NCI-H460 (cell line): ENCODE measurements at places on chromosomes 1 and 21. TPM values are rescaled to one million over a fixed set of nuclear protein-coding genes. Genes with fewer than 3 reads are reported as not detected.

- DNase-seq: no peak
Measured at GRCh38 chr1:21829294-21829693, 17.2 kb downstream of the LDLRAD2 start.

The MIXL1 gene
- total RNA-seq: not detected in 2 replicates

GRCh38 chr1:225431081-225431863, 3.4 kb upstream of the LBR start:
- no peak for DNase-seq

- no peak for DNase-seq
Measured at GRCh38 chr1:97271916-97272788, 550.6 kb downstream of the PTBP2 start.

DNA sequence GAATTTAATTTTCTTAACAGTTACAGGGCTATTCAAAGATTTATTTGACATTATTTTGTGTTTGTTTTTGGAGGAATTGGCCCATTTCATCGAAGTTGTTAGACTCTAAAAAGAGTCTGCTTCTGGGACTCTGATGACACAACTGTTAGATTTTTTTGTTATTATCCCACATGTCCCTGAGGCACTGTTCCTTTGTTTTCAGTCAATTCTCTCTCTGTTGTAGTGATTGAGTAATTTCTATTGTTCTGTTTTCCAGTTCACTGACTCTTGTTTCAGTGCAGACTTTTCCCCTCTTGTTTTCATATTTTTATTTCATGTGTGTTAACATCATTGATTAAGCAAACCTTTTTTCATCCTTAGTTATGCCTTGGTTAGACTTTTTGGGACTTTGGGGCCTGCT, 325.0 kb downstream of the ZNF326 start:
- no peak for DNase-seq

DNA sequence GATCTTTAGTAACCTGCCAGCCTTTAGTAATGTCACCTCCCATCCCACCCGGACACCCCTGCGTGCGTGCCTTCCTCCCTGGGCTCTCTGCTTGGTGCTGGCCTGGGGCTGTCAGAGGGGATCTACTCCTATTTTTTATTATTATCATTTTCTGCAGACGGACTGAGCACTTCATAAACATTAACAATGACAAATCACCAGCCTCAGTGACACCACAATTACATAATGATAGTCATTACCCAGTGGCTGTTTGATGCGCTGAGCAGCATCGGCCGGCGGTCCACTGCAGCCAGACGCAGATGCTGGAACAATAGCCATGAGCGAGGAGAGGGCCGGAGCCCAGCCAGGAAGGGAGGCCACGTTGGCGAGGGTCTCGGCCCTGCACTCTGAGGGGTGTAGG, 309.3 kb upstream of the AJAP1 start:
- DNase-seq: no peak

- DNase-seq: no peak
Measured at GRCh38 chr21:29302359-29302875, 3.7 kb downstream of the BACH1 start.

The APCS gene
- not detected in 2 replicates for total RNA-seq

- DNase-seq: no peak
Measured at GRCh38 chr1:157773493-157774350, 3.2 kb downstream of the FCRL2 start.

- DNase-seq: no peak
Measured at GRCh38 chr1:15207031-15207828, 39.8 kb upstream of the FHAD1 start.

DNA sequence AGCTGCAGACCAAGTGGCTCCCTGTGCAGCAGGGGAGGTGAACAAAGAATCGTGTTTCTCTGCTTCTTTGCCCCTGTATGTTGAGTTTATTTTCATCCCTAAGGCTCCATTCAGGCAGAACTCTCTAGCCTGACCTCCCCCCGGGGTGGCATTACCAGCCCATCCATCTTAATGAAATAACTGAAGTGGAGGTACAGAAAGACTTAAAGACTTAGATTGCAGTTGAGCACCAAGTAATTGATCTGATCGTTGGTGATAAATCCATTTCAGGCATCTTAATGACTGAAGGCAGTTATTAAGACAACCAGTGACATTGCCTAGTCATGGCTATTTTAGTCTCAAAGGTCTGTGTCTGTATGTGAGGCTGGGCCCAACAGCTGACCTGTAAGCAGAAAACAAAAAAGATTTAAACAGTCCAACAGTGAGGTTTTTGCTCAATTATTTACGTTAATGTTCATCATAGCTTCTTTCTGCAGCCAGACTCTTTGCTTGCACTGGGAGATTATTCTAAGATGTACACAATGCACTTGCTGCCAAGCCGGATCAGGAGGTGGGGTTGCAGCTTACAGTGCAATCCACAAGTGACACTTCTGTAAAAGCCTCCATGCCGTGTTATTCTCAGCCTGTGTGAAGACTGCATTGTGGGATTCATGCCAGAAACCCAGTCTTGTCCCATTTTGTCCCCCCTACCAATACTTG, 363.0 kb upstream of the DUSP10 start:
- DNase-seq: no peak

DNA sequence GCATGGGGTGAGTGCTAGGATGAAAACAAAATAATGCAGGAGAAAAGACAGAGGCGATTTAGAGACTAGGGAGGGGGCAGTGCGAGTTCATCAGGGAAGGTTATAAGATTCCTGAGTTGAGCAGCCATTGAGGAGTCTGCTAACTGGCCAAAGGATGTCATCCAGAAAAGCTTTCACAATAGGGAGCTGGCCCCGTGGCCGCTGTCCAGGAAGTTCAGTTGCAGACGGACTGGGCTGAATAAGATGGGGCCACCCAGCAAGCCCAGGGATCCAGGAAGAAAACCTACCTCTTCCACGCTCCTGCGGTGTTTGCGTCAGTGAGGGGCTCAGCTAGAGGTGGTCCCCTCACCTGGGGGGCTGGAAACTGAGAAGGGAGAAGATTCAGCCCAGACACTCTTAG, 4.0 kb upstream of the PKP1 start:
- DNase-seq: no peak

The FYB2 gene
- total RNA-seq: not detected in 2 replicates

The AIRE gene
- not detected in 2 replicates for total RNA-seq

DNA sequence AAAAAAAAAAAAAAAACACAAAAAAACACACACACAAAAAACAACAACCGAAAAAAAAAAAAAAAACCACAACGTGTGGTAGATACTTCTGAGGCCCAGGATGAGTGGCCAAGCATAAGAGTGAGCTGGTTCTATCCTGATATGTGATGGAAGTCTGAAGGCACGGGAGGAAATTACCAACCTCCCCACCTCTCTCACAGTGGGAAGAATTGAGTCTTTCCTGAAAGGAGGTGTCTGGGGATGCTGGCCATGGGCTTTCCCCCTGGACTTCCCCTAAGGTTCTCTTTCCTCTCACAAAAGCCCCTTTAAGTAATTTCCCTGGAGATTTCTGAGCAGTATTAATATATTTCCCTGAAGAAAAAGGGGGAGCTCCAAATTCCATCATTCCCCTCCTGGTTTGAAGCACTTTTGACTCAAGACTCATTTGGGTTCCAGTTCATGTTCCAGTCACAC, 5.2 kb downstream of the TMCC2 start:
- no peak for DNase-seq

The C1orf185 gene
- not detected in 2 replicates for total RNA-seq

GRCh38 chr1:169121146-169121923, 14.8 kb downstream of the ATP1B1 start:
- no peak for DNase-seq

The USP25 gene
- total RNA-seq: 30.9 TPM in 2 replicates

GRCh38 chr1:197911857-197912696, 5.1 kb upstream of the LHX9 start:
- no peak for DNase-seq

The PDE4B gene
- 83.5 and 91.4 TPM in 2 replicates for total RNA-seq

- DNase-seq: no peak
Measured at GRCh38 chr1:73604739-73605138, 593.2 kb downstream of the LRRIQ3 start.

GRCh38 chr1:5926686-5927435, 65.4 kb downstream of the NPHP4 start:
- no peak for DNase-seq

DNA sequence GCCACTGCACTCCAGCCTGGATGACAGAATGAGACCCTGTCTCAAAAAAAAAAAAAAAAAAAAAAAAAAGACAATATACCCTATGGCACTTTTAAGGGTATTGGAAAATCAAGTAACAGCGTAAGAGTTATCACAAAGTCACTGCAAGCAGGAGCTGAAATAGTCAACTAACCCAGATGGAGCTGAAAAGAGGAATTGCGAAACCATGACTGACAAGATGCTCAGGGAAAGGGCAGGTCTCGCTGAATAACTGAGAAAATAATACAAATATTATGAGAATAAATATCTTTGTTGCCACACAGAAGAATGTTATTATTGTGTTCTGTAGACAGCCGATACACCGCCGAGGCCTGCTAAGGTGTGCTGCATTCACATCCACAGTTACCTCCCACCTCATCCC, 17.8 kb downstream of the HLCS start:
- no peak for DNase-seq

GRCh38 chr1:51327386-51327785, 3.0 kb downstream of the TTC39A start:
- no peak for DNase-seq

- no peak for DNase-seq
Measured at GRCh38 chr1:226985839-226986463, 45.9 kb downstream of the COQ8A start.

The AQP10 gene
- not detected in 2 replicates for total RNA-seq

DNA sequence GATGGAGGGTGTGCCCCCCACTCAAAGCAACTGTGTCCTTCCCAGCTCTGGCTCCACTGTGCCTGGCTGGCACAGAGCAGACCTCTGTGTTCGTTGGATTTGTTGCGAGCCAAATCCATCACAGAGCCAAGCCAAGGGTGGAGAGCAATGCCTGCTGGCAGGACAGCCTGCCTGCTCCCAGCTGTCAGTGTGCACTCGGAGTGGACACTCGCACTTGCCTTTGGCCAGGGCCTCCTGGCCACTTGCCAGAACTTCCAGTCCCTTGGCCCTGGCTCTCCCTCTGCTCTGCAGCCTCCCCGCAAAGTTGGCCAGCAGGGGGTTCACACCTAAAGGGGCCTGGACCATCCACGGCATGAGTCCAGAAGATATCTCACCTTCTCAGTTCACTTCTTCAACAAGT, 16.4 kb downstream of the HEYL start:
- DNase-seq: no peak

The CD160 gene
- not detected in 2 replicates for total RNA-seq

DNA sequence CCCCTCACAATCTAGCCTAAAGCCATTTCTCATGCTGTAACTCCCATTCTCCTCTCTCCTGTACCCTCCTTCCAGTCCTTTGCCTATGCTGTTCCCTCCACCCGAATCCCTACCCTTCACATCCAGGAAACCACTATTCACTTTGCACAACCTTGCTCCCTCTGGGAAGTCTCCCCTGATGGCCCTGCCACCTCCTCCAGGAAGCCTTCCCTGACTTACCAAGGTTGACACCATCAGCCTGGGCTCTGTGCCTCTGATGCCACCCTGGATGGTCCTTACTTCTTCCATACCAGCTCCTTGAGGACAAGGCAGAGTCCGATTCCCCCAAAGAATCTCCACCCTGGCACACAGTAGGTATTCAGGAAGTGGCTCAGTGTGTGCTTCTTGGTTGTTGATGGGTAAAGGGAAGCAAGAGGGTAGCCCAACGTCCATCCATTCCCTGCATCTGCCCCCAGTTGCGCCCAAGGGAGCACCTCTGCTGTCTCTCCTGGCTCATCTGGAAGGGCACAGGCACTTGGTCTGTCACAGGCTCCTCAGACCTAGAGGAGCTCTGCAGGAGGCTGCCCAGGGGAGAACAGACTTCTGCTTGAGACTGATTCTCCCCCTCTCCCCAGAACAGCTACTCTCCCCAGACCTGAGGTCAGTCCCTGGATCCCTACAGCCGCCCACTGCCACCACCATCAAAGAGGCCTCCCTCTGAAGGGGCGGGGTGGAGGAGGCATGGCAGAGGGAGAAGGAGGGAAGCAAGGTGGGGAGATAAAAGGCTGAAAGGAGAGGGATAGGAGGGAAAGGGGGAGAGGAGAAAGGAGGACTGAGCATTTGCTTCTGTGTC, 36.1 kb upstream of the ZC3H12A start:
- DNase-seq: no peak

- no peak for DNase-seq
Measured at GRCh38 chr1:15738416-15739113, 2.5 kb downstream of the SLC25A34 start.

The VAMP3 gene
- total RNA-seq: 56.9 and 59.0 TPM in 2 replicates

DNA sequence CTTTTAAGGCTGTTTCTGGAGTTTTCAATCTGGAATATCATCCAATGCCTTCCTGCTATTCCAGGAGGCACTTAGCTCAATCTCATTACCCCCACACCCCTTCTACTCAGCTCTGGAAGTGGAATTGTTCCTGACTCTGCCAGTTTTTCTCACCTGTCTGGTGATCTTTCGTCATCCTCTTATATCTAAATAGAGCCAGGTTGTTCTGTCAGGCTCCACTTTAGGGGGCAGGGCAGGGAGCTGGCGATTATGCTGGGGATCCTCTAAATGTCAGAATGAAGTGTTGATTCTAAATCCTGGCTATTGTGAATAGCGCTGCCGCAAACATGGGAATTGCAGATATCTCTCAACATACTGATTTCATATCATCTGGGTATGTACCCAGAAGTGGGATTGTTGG, 63.6 kb upstream of the ETV3 start:
- DNase-seq: no peak
